ENCODE measurements at places on chromosomes 3 and 15.

GRCh38 chr3:55173504-55173903, 245.6 kb upstream of the LRTM1 start:
- no peak overlapping the region for H3K4me3 ChIP-seq
- H3K4me1 ChIP-seq = no peaks in the 10 kb centered on the region
- no peak overlapping the region for H3K27ac ChIP-seq
- no peak for DNase-seq
- no peaks in the 10 kb centered on the region for H3K27me3 ChIP-seq
- no peaks in the 10 kb centered on the region for H3K36me3 ChIP-seq

GRCh38 chr3:196186651-196187573, 24.3 kb downstream of the ZDHHC19 start:
- H3K27me3 ChIP-seq = no peaks in the 10 kb centered on the region
- peak overlapping the region; percentile 7 for H3K4me3 ChIP-seq
- no peak for DNase-seq
- peaks cover 25% of the 10 kb centered on the region for H3K4me1 ChIP-seq
- H3K36me3 ChIP-seq = no peaks in the 10 kb centered on the region

DNA sequence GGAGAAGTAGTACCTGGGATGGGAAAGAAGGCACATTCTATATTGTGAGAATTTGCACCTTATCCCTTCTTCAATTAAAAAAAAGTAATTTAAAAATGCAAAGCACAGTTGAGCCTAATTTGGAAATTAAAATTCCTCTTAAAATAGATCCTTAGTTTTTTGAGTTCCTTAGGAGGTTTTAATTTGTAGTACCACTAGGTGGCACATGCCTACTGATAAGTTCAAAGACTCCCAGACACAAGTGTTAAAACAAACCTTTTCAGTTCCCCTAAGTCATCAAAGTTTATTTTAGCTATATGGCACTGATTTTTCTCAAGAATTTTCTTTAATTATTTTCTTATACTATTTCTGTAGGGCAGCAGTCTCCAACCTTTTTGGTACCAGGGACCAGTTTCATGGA, 127.6 kb upstream of the AZI2 start:
- H3K36me3 ChIP-seq = no peaks in the 10 kb centered on the region
- no peak overlapping the region for H3K4me3 ChIP-seq
- H3K27ac ChIP-seq = no peak overlapping the region

DNA sequence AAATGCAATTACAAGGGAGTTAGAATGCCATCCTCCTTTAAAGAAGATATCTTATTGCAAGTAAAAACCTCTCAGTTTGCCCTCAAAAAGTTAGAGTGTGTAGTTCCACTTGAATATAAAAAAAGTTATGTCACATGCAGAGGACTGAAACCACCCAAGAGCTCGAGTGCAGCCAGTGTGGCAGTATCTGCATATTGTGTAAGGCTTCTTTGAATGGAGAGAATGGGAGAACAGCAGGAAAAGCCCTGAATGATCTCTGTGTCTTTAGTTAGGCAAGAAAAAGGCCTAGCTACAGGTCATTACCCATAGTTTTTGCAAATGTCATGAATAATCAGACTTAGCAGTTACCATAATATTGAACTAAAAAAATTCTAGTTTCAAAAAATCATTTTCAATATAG, 13.9 kb upstream of the TEX9 start:
- H3K27me3 ChIP-seq = no peaks in the 10 kb centered on the region
- DNase-seq = no peak
- H3K27ac ChIP-seq = no peak overlapping the region
- no peak overlapping the region for H3K4me3 ChIP-seq
- no peaks in the 10 kb centered on the region for H3K4me1 ChIP-seq

Measured in naive thymus-derived CD4-positive, alpha-beta T cell (primary cell).